Progenitor cell of endocrine pancreas (in vitro differentiated cells): ENCODE measurements at places on chromosomes 1 and 21. TPM values are rescaled to one million over a fixed set of nuclear protein-coding genes. Genes with fewer than 3 reads are reported as not detected.

DNA sequence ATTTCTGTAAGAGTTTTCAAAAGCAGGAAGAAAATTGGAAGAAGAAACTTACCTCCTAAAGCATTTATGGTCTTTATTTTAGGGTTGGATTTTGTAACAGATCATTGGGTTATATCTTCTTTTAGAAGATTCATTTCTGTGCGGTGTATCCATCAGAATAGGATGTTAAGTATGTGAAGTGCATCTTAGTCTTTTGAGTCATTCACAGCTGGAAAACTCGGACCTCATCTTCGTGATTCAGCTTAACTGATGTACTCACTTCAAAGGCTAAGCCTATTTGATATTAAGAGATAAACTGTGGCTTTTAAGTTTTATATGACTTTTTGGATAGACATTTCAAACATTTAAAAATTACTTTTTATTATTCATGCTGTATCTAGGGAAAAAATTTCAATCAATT is 56.3 kb downstream of the GIPC2 start:
- DNase-seq, result no peak

DNA sequence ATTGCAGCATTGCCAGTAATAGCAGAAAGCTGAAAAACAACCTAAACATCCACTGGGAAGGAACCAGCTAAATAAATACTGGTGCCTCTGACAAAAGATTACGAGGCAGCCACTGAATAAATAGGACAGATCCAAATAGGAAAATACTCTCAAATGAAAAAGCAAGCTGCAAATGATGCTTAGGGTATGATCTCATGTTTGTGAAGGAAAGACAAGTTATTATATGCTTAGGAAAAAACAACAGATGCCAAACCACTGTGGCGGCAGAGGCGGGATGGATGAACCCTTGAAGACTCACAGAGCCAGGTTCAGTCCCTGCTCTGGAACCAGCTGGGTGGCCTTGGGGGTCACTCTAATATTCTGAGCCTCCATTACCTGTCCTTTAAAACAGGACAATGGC is 41.6 kb downstream of the MATN1 start:
- no peak for DNase-seq

VSIG8 gene
- total RNA-seq, result 0.20 TPM in 1 of 2 replicates, not detected in the other

GRCh38 chr1:22228505-22228911 is 85.6 kb upstream of the WNT4 start:
- DNase-seq, result no peak

DNA sequence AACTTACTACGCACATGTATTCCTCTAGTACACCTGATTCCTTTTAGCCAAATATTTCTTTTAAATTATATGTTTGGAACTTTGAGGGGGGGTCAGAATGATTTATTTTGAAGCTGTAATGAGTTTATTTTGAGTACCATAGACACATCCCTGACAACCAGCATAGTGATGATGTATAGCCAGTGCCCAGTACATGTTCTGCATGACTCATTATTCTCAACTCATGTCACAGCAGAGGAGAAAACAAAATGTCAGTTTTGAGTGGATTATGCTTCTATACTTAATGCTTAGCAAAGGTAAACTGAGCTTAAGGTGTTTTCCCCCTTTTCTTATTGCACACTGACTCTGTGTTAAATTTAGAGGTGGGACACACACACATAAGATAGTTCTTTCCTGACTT is 22.4 kb upstream of the LEPR start:
- DNase-seq, result no peak

- DNase-seq, result no peak
Measured at GRCh38 chr21:36379251-36379650, 5.9 kb upstream of the CHAF1B start.

DNAH14 gene
- total RNA-seq, result 71.7 and 77.7 TPM in 2 replicates

GRCh38 chr1:227917081-227917950 is 30.4 kb downstream of the WNT9A start:
- DNase-seq, result no peak

- no peak for DNase-seq
Measured at GRCh38 chr1:171883849-171884248, 42.6 kb downstream of the DNM3 start.

IVNS1ABP gene
- total RNA-seq, result 199 and 201 TPM in 2 replicates

- no peak for DNase-seq
Measured at GRCh38 chr1:221573756-221574155, 168.1 kb downstream of the DUSP10 start.

DNA sequence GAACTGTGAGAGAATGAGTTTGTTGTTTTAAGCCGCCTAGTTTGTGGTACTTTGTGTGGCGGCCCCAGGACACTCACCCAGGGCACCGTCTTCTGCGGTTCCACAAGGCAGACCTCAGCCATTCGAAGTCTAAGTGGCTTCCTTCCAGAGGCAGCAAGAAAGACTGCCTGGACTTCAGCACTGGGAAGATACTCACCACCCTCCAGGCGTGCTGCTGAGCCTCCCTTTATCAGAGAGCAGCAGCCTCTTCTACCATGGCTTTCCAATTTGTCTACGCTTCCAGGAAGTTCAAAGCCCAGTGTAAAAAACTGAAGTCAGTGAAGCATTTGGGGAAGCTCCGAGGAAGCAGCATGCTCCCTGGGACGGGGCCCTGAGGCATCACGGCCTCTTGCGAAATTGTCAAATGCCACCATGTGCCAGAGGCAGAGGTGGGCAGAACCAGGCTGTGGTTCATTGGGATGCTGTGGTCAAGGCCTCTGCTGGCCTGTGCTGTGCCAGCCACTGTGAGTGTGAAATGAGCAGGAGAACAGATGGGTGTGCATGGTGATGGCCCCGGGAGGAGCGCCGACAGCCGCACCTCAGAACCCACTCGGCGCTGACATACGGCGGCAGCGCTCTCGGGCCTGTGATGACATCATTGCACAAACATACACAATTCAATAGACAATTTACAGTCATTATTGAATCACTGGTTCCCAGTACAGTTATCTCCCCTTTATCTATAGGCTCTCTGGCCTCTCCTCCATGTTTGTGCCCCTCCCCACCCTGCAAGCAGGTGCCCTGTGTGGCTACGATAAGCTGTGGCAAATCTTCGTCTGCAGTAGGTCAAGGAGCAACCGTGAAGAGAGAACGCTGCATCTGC is 110.4 kb downstream of the PDE9A start:
- DNase-seq, result no peak

TEDDM1 gene
- total RNA-seq, result not detected in 2 replicates

DNA sequence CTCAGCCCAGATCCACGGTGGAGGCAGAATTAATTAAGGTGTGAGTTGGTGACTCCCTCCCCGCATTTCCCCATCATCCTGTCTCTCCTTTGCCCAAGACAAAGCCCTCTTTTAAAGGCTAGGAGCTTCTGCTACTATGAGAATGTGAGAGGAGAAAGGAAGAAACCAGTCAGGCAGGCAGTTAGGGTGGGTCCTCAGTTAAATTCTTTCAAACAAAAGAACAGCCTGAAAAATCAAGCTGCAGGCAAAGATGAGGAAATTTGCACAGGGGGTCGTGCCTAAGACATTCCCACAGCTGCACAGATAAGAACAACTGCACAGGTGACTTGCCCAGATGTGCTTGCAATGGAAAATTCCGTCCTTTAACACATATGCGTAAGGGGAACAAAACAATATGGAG is 47.6 kb downstream of the SERTAD4 start:
- no peak for DNase-seq

DEGS1 gene
- 10.4 and 13.5 TPM in 2 replicates for total RNA-seq

RBM8A gene
- 163 and 173 TPM in 2 replicates for total RNA-seq

GCSAML gene
- not detected in 2 replicates for total RNA-seq

- no peak for DNase-seq
Measured at GRCh38 chr1:216700779-216701178, 22.4 kb downstream of the ESRRG start.

ETV3L gene
- 0.67 and 0.72 TPM in 2 replicates for total RNA-seq

GRCh38 chr1:41708332-41708731 is 210.4 kb downstream of the HIVEP3 start:
- DNase-seq, result no peak

ECM1 gene
- total RNA-seq, result 1.9 and 2.1 TPM in 2 replicates

DNA sequence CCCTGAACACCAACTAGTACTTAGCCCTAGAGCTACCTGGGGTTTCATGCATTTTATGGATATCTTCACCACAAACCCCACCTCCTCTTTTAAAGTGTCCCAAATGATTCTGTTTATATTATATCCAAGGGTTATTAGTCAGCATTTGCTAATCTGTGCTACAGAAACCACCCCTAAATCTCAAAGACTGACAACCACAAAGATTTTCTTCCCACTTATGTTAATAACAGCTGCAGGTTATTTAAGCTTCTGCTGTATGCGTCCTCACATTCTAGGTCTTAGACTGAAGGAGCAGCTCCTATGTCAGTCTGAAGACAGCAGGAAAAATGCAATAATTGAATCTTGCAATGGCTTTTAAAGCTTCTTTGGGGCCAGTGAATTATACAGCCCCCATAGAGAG is 11.2 kb upstream of the PHC2 start:
- no peak for DNase-seq

GRCh38 chr1:59169703-59170102 is 127.2 kb upstream of the FGGY start:
- no peak for DNase-seq

GRCh38 chr1:72649991-72650390 is 367.7 kb upstream of the NEGR1 start:
- no peak for DNase-seq

DNA sequence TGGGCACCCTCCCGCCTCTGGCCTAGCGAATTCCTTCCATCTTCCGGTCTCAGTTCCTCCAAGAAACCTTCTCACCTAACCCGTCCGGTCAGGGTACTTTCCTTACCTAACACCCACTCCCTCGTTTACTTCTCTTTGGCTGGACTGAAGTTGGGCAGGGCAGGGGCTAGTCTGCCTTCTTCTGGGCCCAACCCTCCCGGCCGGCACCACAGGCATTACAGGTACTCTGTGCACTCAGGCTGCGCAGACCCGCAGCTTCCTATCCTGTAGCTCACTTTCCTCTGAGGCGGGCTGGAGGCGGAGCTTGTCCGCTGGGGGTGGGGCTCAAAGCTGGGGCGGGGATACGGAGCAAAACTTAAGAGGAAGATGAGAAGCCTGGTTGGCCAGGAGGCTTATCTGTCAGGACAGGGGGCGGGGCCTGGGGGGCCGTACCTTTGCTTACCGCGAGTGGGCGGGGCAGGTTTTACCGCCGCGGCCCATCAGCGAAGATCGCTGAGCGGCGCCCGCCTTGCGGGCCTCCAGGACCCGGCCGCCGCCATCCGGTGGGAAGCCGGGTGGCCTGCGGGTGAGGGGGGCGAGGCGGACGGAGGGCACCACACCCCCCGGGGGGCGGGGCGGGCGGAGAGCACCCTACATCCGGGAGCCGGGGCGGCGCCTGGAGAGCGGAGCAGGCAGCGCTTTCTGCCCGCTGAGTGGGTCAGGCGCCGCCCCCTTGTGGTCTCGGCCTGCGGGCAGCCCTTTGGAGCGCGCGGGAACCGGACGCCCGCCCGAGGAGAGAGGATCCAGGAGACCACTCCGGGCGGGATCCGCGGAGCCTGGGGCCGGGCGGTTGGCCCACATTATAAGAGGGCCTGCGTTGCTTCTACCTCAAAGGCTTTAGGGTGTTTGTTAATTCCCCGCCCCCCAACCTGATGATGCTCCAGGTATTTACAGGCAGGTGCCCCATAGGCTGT is 31.9 kb downstream of the ZNF648 start:
- peak; percentile 99 for DNase-seq

- no peak for DNase-seq
Measured at GRCh38 chr21:21722731-21723130, 724.5 kb downstream of the NCAM2 start.

DNA sequence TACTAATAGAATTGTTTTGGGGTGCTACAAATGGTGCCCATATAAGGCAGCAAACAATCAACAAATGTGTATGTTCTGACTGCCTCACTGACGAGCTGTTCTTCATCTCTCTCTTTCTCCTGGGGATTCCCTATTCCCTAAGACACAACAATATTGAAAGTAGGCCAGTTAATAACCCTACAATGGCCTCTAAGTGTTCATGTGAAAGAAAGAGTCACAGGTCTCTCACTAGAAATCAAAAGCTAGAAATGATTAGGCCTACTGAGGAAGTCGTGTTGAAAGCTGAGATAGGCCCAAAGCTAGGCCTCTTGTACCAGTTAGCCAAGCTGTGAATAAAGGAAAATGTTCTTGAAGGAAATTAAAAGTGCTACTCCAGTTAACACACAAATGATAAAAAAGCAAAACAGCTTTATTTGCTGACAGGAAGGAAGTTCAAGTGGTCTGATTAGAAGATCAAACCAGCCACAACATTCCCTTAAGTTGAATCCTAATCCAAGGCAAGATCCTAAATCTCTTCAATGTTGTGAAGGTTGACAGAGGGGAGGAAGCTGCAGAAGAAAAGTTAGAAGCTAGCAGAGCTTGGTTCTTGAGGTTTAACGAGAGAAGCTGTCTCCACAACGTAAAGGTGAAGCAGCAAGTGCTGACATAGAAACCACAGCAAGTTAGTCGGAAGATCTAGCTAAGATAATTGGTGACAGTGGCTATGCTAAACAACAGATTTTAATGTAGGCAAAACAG is 26.3 kb downstream of the ATP2B4 start:
- no peak for DNase-seq

DNA sequence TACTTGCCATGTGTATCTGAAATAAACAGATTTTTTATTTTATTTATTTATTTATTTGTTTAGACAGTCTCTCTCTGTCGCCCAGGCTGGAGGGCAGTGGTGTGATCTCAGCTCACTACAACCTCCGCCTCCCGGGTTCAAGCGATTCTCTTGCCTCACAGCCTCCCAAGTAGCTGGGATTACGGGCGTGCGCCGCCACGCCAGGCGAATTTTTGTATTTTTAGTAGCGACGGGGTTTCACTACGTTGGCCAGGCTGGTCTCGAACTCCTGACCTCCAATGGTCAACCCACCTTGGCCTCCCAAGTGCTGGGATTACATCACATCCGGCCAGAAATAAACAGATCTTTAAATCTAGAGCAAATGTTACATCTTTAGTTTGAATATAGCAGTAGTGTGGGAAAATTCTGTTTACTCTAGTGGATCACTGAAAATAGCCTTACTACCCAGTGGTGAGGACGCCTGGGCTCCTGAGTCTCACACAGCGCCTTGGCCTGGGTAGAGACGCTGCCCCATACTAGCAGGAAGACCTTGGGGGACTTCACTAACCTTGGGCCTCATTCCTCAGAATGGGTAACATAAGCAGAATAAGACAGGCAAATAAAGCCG is 709 bp downstream of the GART start:
- no peak for DNase-seq

DNA sequence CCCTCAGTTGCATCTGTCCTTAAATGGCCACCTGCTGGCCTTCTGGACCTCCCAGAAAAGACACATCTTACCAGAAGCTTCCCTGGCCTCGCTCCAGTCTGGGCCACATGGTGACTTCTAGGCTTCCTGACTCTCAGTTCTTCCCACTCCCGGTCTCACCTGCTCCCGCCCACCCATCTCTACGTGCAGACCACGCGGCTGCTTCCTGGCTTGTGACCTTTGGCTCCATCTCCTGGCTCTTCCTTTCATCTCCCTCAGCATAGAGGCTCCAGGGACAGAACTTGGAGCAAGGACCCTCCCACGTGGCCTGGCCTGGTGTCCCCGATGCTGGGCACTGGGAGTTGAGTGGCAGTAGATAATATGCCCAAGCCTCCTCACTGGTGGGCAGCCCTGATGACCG is 124.9 kb upstream of the IRF2BP2 start:
- DNase-seq, result no peak

DNA sequence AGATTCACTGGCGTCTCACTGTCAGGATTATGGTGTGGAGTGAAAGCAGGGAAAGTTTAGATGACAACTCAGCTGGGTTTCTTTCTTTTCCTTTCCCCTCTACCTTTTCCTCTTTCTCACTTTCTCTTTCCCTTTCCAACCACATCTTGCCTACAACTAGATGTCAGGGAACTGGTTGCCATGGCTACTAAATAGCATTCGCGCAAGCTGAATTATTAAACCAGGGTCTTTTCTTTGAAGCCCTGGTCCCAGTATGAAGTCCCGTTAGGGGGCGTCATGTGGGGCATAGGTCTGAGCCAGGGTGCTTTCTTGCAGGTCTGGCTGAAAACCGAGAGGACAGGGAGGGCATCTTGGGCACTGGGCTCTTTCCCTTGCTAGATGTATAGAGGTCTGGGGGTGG is 168.4 kb upstream of the CACNA1E start:
- DNase-seq, result no peak

C4BPA gene
- not detected in 2 replicates for total RNA-seq
